Left colon (tissue), 2 donors: ENCODE measurements at places on chromosomes 6 and 20.

GRCh38 chr6:26240157-26241032, 124.6 kb upstream of the BTN3A2 start:
- DNase-seq, result peak; percentile 83

DNA sequence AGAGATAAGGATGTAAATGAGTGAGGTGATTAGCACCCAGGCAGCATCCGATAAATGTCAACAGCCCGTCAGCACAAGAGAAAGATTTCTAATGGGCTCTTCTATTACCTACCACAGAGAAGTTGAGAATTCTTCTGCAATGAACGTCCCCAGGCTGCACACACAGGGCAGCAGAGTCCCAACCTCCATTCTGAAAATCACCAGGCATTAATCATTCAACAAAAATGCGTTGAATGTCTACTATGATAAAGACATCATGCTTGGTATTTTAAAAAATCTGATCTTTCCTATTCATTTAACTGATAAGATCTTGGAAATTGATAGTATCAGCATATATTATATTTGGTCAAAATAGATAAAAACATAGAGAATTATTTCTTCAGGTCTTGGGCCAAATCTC, 59.5 kb upstream of the VGLL2 start:
- DNase-seq, result no peak

- no peak for DNase-seq
Observed at GRCh38 chr6:137097057-137097456, 52.3 kb upstream of the IL20RA start.

- DNase-seq, result no peak
Observed at GRCh38 chr6:16092990-16093389, 35.9 kb upstream of the MYLIP start.

DNA sequence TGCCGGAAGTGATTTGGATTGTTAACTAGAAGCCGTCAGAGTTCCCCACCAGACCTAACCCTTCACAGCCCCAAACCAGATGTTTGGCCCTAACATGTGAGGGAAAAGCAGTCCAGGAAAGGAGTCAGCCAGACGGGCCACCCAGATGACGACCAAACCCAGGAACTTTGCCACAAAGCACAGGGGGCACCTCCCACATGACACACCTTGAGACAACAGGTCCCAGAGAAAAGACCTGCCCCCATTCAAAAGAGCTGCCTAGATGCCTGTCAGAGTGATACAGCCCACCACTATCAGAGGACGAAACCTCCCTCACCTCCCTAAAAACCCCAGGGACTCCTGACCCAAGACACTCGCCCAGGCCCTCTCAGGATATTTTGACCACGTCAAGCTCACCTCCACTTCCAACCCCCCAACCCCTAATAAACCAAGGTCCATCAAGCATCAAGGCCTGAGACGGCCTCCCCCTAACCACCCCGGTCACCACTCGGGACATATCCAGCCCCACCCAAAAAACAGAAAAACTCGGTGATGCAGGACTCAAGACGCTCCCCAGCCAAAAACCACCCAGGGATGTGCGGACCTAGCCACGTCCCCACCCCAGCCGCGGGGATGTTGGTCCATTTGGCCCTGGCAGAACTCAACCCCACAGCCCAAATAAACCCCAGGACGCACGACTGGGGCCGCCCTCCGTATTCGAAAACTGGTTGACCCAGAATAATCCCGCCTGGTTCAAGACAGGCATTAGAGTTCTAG, 662 bp downstream of the ZNF343 start:
- DNase-seq, result peak; percentile 12

DNA sequence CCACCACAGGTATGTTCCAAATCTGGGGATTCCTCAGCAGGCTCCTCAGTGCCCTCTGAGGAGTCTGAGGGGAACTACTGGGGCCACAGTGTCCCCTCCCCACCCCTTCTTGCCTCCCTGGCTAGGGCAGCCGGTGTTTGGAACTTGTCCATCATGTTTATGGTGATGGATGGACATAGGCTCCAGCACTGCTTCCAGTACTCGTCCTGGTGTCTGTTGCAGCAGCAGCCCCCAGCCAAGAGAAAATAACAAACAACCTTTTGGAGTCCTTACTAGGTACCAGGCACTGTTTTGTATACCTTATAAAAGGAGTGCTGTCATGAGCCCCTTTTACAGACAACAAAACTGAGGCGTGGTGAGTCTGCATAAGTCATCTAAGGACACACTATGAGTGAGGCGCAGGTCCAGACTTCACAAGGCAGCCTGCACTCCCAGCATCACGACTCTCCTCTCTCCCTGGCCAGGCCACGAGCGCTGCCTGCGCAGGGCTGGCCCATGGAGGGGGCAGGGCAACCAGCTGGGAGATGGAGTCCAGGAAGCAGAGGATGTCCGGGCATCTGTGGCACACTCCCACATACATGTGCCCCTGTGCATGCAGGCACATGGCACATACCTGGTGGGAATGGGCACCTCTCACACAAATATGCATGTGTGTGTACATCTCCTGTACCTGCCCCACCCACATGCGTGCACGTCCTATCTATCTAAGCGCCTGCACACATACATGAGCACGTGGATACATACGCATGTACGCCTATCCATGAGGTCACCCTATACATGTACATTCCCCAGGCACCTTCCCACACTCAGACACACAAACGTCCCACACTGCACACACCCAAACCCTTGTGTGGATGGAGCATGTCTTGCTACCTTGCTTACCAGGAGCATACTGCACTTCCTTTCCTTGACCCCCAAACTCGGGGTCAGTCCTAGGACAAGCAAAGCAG, 152.7 kb downstream of the VEGFA start:
- DNase-seq, result no peak

- no peak for DNase-seq
Observed at GRCh38 chr6:129390900-129391299, 319.1 kb downstream of the ARHGAP18 start.

- DNase-seq, result no peak
Observed at GRCh38 chr20:12966468-12967085, 42.2 kb upstream of the SPTLC3 start.

DNA sequence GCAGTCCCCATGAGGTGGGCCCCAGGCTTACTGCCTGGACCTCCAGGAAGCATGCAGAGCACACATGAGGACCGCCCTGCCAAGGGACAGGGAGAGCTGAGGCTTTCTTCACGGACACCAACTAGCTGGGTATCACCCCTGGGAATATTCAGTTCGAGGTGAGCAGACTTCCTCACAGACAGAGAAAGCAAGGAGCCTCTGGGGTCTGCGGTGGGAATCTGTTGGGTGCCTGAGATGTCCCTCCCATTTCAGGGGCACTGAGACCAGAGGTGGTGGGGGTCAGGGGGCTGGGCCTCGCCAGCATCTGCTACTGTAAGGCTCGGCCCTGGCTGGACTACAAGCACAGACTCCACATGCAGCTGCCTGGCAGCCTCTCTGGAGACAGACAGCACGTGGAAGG, 74.3 kb upstream of the SYNDIG1 start:
- no peak for DNase-seq

GRCh38 chr6:10269814-10270472, 144.9 kb downstream of the TFAP2A start:
- no peak for DNase-seq

DNA sequence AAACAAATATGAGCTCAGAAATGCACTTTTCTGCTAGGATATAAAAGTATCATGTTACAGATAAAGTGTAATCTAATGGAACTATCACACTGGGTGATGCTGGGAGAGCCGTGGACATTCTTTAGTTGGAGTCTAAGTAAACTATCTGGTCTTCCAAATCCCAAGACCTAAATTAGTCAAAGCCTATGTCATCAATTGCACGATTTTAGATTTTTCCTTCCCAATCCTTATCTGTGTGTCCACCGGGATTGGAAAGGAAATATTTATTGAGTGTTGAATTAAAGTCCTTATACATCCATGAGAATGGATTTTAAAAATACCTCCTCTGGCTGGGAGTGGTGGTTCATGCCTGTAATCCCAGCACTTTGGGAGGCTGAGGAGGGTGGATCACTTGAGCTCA, 19.6 kb upstream of the MRAP2 start:
- no peak for DNase-seq

DNA sequence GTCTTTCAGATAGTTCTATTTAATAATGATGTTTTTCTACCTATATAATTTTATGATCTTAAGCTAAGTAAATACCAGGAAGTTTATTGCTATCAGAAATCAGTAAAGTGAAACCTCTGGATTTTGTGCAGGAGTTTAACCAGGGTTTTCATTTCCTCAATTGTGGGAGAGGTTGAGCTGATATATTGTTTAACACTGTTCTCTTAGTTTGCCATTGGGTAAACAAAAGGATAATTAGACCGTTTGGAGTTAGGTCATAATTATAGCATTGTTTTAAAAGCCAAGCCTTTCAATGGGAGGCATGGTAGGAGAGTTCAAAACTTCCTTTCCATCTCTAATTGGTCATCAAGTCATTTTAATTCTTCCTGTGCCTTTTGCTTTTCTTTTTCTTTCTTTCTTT, 58.7 kb downstream of the STXBP5 start:
- DNase-seq, result no peak

GRCh38 chr20:56808732-56809131, 179.6 kb downstream of the TFAP2C start:
- DNase-seq, result peak; percentile 48

DNA sequence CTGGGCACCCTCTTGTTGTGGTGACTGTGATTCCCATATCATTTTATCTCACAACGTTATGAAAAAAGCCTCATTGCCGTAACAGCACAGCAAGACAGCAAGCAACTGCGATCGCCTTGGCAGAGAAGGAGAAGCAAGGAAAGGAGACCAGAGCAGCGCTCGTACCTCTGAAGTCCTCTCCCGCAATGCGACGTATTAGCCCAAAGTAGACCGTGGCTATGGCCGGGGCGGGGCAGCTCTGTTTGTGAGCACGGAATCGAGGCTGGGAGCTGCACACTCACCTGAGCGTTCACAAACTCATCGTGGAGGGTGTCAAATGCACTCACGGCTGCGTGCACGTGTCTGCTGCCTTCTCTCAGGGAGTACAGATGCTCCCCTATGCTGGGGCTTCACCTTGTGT, 76.1 kb downstream of the YTHDF1 start:
- DNase-seq, result no peak

- no peak for DNase-seq
Observed at GRCh38 chr6:139939189-139939979, 564.9 kb upstream of the CITED2 start.

DNA sequence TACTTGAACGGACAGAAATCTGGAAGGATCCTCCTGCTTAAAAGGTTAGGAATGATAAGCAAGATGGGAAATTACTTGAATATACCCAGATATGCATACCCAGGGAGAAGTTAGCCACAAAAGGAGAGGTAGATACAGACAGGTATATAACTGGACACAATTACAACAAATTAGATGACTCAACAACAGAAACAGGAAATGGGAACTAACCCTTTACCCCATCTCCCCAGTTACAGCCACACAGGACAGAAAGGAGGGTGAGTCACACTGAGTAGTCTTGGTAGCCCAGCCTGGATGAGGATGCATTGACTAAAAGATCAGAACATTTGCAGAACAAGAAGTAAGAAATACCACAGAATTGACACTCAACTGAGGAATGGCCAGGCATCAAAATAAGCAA, 61.2 kb downstream of the C6orf52 start:
- no peak for DNase-seq

GRCh38 chr6:128139519-128139918, 238.7 kb upstream of the THEMIS start:
- DNase-seq, result no peak

DNA sequence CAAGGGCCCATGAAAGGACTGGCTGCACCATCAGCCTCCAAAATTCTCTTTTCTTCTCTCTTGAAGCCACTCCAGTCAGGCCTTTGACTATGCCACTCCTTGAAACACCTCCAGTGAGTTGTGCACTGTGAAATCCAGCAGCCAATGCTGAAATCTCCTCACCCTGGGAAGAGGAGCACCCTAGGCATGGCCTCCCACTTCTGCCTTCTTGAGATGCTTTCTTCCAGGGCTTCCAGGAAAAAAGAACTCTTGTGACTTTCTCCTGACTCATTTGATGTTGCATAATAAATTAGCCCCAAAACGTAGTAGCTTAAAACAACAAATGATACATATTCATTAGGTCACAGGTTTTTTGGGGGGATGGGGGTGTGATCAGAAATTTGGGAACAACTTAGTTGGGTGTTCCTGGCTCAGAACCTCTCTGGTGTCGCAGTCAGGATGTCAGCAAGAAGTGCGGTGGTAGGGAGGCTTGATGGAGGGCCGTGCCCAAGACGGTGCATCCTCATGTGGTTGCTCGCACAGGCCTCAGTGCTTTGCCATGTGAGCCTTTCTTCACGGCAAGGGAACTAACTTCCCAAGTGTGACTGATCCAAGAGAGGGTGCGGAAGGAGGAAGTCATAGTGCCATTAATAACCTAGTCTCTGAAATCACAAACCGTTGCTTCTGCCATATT, 12.1 kb downstream of the NCR2 start:
- no peak for DNase-seq

DNA sequence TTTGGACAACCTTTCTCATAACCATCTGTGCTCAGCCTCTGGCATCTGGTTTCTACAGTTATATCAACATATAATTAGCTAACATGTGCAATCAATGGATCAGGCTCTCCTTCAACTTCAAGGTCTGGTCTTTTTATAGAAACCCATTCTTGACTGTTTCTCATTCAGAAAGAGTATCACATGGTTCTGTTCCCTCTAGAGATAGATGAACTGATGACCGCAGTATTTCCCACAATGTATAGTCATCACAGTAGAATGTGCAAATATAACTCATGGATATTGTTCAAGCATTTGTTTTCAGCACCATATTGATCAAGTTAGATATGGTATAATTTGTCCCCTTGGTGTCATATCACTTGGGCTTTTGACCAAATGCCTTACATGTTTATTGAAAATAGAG, 656.2 kb downstream of the FRK start:
- DNase-seq, result no peak

DNA sequence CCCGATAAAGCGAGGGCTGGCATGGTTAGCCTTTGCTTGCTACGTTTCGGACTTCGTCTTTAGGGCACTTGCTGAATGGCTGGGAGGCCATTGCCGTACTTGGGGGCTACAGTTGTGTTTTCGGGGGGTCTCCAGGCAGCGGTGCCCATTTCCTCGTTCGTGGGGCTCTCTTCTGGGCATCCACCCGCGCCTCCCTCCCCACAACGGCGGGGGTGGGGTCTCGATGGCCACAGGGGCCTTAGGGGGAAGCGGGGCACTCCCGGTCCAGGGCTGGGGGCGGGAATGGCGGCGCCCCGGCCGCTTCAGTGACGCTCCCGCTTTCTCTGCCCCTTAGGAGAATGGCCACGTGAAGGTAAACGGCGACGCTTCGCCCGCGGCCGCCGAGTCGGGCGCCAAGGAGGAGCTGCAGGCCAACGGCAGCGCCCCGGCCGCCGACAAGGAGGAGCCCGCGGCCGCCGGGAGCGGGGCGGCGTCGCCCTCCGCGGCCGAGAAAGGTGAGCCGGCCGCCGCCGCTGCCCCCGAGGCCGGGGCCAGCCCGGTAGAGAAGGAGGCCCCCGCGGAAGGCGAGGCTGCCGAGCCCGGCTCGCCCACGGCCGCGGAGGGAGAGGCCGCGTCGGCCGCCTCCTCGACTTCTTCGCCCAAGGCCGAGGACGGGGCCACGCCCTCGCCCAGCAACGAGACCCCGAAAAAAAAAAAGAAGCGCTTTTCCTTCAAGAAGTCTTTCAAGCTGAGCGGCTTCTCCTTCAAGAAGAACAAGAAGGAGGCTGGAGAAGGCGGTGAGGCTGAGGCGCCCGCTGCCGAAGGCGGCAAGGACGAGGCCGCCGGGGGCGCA, 2.4 kb downstream of the MARCKS start:
- DNase-seq, result peak; percentile 53

- no peak for DNase-seq
Observed at GRCh38 chr6:139334806-139335446, 39.5 kb downstream of the CITED2 start.
